ENCODE measurements at places on chromosomes 1 and 21.

GRCh38 chr21:25550352-25551120, 56.7 kb downstream of the MRPL39 start:
- no peak for DNase-seq

DNA sequence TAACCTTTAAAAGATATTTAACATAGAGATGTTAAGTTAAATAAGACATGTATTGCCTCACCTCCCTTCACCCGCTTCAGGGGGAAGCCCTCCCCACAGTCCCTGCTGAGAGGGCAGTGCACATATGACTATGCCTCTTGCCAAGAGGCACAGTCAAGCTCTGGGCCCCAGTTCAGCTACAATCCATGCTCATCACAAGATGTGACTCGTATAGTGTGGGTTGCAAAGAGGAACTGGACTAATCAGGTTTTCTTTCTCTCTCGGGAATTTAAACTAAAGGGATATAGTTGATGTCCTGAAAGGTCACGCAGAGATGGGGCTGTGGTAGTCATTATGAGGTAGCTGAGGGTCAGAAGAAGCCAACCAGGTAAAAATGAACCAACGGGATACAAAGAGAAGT, 35.6 kb downstream of the LYST start:
- DNase-seq: no peak

GRCh38 chr1:71448444-71448843, 367.6 kb upstream of the ZRANB2 start:
- DNase-seq: no peak

- DNase-seq: peak; percentile 41
Observed at GRCh38 chr1:54564312-54565112, 16.5 kb downstream of the ACOT11 start.

DNA sequence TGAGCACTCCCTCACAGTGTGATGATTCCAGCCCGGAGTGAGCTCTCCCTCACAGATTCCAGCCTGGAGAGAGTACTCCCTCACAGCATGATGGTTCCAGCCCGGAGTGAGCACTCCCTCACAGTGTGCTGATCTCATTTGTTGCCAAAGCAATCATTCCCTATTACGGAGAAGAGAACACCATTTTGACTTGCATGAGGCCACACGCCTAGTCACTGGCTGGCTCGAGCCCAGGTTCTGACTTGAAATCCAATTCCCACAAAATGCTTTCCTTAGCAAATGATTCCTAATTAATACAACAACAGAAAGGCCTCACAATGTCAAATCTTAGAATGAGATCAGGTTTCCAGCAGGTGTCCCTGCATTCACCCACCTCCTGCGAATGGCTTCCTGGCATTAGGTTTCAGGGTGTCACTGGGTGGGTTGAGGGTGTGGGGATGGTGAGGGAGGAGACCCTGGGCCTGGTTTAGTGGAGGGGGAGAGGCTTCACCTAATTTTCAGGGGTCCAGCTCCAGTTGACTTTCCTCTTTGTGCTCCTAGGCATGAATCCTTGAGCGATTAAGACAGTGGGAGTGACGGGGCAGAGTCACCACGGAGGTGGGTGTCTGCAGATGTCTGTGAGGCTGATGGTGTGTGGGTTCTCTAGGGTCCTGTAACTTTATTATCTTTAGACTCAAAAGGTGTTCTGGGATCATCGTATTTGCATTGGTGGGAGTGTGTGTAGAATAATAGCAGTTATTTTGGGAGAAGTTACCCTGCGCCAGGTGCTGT, 158.5 kb downstream of the KCNJ6 start:
- no peak for DNase-seq

GRCh38 chr1:85407746-85408377, 57.1 kb downstream of the DDAH1 start:
- DNase-seq: no peak

DNA sequence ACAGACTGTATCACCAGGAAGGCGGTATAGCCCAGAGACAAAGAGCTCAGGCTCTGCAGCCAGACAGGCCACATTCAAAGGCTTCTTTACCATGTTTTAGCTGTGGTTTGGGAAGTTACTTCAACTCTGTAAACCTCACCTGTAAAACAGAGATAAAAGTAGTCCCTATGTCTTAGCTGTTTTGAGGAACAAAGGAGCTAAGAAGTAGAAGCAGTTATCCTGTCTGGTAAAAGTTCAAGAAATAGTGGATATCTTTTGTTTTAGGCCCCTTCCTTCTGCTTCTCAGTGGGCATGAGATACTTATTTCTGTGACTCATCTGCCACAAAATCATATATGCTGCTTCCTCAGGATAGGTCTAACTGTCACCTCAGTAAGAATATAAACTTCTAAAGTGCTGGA, 6.5 kb downstream of the CD34 start:
- no peak for DNase-seq

DNA sequence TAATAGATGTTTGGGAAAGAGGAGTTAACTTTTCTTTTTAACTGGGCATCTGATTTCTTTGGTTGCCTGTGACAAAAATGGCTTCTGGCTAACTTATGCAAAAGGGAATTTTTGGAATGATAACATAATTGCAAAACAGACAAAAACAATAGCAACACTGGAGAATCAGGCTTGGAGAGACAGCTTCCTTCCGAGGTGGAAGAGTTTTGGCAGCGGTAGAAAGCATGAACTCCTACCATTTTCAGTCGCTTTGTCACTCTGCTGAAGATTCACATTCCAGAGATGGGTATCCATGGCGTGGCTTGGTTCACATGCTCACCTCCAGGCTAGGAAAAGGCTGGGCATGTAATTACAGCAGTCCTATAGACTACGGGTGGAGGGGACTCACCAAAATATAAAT, 17.2 kb upstream of the FGGY start:
- DNase-seq: no peak

DNA sequence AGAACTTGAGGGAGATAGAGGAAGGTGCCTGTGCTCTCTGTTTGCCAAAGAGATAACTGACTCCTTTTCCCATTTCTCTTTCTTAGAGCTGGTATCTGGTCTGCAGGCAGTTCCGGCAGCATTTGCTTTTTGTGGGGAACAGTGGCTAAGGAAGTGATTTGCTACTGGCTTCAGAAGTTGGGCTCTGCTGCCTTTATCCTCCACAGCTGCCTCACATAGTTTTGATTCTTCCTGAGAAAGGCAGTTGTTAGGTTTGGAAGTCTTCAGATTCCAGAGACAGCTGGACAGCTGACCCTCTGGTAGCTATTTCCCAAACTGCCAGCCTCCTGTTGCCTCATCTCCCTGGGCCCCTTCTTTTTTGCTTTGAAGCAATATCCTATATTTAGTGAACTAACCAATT, 62.6 kb upstream of the MACF1 start:
- DNase-seq: no peak

DNA sequence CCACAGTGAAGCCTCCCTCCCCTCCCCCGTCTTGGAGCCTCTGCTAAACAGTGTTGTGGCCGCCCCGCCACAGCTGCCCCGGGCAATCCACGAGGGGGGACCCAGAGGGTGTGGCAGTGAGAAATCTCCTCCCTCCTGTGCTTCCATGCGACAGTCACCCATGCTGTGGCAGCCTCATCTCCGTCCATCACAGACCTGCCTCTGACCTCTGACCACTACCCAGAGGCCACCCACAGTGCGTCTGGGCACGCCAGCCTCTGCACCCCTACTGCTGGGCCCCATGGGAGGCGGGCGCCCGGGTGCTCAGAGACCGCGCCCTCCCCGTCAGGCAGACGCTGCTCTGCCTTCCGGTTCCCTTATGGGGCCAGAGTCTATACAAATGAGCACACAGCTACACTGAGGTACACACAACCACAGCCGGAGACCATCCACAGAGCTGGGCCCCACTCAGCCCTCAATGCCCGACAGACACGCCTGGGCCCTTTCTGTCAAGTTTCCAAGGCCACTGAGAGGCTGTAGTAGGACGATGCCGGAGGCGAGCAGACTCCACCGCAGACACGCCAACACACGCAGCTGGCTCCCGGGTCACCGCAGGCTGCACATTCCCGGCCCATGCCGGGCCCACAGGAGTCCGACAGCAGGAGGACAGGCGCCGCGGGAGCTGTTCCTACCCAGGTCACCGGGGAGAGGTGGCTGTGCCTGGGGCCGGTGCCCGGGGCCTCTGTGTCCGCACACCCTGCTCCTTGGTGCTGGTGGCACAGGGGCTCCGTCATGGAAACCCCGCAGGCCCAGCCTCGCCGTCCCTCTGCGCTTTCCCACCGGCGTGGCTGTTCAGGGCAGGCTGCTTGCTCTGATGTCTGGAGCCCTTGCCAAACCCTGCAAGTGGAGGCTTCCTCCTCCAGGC, 23.9 kb upstream of the TMEM52 start:
- DNase-seq: no peak

GRCh38 chr1:198620951-198621824, 17.7 kb upstream of the PTPRC start:
- no peak for DNase-seq

- DNase-seq: peak; percentile 10
Observed at GRCh38 chr1:213666113-213666512, 321.7 kb upstream of the PROX1 start.

DNA sequence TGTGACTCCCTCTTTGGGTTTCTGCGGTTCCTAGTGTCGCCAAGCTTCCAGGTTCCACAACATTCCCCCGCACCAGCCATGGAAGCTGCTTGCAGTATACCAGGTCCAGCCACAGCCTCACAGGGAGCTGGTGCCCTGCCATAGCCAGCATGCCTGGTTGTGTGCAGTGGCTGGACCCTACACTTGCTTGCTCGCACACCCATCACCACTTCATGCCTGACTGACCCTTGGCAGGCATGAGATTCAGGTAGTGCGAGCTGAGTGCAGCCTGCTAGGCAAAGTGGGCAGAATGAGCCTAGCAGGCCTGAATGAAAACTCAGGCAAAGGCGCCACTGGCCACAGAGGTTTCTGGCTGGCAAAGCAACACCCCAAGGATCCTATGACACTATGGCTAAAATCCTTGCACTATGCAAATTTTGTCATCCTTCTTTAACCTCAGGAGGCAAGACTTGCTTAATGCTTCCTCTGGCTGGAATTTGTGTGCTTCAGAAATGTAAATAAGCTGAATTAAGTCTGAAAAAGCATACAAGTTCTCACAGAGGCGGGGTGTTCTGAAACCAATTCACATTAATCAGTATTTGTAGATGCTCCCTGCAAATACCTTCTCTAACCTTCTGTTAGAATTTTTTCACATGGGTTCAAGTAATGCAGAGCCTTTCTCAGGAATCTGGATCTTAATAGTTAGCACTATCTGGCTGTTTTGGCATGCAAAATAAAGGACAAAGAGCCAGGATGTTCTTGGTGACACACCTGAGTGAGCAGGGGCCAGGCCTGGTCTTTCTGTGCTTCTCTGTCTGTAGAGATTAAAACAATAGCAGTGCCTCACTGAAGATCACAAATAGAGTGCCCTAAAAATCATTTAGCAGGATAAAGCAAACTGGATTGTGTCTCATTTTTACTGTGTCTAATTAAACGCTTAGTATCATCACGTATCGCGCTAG, 256.9 kb downstream of the GPATCH2 start:
- DNase-seq: no peak

- DNase-seq: no peak
Observed at GRCh38 chr1:53605181-53605580, 133.8 kb downstream of the GLIS1 start.

GRCh38 chr1:210024996-210025395, 87.0 kb downstream of the SYT14 start:
- no peak for DNase-seq

DNA sequence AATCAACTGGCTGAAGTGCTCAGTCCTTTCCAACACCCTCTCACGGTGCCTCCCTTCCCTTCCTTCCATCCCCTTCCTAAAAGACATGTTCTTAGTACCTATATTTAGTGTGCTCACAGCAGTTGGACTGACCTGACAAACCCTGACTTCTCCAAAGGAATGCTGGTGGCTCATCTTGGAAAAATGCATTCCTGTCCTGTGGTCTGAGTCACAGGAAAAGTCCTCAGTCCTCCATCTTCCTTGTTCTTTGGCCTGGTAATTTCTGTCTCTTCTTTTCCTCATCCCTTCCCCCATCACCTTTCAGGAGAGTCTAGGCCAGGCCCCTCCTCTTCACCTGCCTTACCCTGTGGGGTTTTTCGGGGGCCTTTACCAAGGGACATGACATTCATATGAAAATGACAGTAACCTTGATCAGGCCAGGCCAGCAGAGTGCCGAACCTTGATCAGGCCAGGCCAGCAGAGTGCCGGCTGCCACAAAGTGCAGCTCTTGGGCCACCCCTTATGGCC, 7.2 kb downstream of the ATP1B1 start:
- no peak for DNase-seq

GRCh38 chr1:16068356-16069270, 4.8 kb downstream of the FAM131C start:
- no peak for DNase-seq

GRCh38 chr1:101295209-101295608, 58.4 kb downstream of the S1PR1 start:
- DNase-seq: no peak

DNA sequence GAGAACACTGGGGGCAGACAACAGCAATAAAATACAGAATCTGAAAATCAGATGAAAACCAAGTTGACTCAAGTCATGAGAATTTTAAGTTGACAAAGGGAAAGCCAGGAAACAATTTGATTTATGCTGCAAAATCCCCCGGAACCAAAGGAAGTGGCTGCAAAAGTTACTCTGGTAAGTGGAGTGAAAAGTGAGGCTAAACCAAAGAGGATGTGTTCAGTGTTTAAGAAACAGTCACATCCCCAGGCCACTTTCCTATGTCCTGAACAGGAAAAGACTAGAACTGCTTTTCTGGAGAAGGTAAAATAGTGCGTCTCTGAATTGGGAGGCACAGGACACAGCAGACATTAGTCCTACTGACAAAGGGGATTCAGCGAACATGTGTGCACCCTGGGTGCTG, 5.9 kb downstream of the TARBP1 start:
- DNase-seq: no peak

DNA sequence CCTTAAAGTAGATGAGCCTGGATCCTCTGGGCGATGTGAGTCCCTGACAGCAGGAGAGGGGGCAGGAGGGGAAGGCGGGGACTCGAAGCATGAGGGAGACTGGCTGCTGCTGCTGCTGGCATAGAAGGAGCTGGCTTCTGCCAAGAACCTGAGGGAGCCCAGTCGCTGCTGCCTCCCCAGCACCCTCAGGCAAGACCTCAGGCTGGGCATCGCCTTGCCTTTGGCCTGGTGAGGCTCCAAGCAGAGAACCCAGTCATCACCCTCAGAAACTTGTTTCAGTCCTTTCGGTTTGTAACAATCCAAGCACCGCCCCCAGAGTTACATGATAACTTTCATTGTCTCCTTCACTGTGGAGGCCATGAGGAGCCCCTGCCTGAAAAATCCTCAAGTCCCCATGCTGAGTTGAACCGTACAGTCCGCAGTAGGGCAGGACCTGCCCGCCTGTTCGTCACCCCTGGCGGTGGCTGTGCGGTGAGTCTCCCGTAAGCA, 38.8 kb downstream of the POFUT2 start:
- DNase-seq: no peak

GRCh38 chr1:91584878-91585277, 84.2 kb downstream of the CDC7 start:
- no peak for DNase-seq

- no peak for DNase-seq
Observed at GRCh38 chr1:203996126-203996525, 76.8 kb upstream of the SOX13 start.

- DNase-seq: no peak
Observed at GRCh38 chr1:151612501-151613281, 841 bp downstream of the SNX27 start.

GRCh38 chr1:236727521-236727920, 41.2 kb downstream of the ACTN2 start:
- DNase-seq: no peak

GRCh38 chr1:26059906-26060305, 7.5 kb downstream of the TRIM63 start:
- DNase-seq: no peak
